ENCODE measurements at places on chromosomes 4 and X. TPM values are rescaled to one million over a fixed set of nuclear protein-coding genes. Genes with fewer than 3 reads are reported as not detected.
A peak's percentile ranks its signal among the peaks of the same experiment; 100 is the strongest.

GRCh38 chrX:23898412-23898959 lies 9.3 kb downstream of the APOO start:
- DNase-seq, result no peak

DNA sequence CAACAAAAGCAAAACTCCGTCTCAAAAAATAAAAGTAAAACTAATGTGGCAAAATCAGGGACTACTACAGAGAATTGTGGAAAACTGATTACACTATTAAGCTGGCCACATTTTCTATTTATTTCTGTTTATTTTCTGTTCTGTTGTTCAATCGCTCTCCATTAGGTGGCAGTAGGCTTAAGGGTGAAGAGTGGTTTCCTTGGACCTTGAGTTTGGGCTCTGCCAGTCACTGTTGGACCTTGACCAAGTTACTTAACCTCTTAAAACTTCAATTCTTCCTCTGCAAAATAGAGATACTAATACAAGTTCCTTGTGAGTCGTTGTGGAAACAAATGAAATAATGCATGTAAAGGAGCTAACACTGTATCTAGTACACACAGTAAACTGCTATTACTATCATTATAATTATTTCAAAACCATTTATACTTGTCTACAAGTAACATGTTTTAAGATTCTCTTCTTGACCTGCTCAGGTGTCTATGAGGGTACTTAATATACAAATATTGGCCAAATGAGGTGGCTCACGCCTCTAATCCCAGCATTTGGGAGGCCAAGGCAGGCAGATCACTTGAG lies 15.2 kb downstream of the HSD17B11 start:
- DNase-seq, result no peak

DNA sequence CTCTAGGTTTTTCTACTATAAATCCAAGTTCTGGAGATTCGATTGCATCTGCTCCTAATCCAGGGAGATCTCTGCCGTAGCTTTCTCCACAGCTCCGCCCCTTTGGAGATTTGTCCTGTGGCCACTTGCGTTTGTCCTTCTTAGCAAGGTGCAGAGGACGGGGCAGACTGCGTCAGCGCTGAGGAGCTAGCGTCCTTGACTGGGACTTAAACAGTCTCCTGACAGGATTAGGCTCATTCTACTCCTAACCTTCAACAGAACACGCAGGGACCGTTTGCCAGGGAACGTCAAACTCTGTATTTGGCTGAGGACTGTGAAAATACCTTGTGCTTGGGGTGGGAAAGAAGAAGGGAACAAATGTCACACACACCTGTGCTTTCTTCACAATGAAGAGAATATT lies 38.6 kb downstream of the SORBS2 start:
- DNase-seq, result peak; percentile 47

KCND1 gene
- polyA plus RNA-seq, result 0.97 TPM

Measured in right cardiac atrium (tissue), 5 donors.